ENCODE measurements at places on chromosomes 6 and 20. TPM values are rescaled to one million over a fixed set of nuclear protein-coding genes. Genes with fewer than 3 reads are reported as not detected.

DNA sequence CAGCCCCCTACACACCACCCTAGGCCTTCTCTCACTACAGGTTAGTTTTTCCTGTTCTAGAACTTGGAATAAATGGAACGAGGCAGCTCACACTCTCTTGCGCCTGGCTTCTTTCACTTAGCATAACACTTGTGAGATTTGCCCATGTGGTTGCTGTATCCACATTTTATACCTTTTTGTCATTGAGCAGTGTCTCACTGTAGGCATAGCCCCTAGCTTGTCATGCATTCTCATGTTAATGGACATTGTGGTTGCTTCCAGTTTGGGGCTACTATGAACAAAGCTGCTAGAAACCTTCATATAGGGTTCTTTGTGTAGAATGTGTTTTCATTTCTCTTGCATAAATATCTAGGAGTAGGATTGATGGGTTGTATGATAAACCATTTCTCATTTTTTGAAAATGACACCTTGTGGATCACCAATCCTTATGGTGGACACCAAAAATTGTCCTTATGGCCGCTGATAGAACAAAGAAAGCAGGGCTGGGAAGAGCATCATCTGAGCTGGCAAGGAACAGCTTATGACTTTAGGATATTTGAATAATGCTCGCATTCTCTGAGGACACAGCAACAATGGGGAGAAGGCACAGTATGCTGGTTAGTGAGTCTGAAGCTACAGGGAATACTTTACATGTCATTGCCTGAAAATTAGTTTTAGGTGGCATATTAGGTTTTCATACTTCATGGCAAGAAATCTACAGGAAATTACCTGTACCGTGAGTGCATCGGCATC is 9.8 kb upstream of the SLC22A23 start:
- H3K27ac ChIP-seq, result no peak overlapping the region
- peaks cover 2% of the 10 kb centered on the region for H3K4me1 ChIP-seq
- no peak overlapping the region for H3K4me3 ChIP-seq
- H3K27me3 ChIP-seq, result peaks cover 20% of the 10 kb centered on the region
- no peak for DNase-seq
- H3K36me3 ChIP-seq, result no peaks in the 10 kb centered on the region

DNA sequence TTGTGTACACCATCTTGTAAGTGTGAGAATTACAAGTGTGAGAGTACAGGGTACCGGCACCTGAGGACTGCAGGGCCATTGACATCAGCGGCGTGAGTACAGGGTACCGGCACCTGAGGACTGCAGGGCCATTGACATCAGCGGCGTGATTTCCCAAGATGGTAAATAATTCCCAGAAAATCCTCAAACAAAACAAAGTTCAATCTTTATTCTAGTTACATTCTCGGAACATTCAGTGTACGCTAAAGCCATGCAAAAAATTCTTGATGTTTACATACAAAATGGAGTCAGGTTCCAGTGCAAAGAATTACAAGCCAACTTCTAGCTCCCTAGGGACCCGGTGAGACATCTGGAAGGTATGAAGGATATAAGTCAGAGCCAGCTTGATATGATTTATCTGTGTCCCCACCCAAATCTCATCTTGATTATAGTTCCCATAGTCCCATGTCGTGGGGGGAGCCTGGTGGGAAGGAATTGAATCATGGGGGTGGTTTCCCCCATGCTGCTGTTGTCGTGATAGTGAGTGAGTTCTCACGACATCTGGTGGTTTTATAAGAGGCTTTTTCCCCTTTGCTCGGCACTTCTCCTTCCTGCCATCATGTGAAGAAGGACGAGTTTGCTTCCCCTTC is 172.7 kb downstream of the TTLL2 start:
- H3K4me1 ChIP-seq, result no peaks in the 10 kb centered on the region
- no peak overlapping the region for H3K4me3 ChIP-seq
- no peaks in the 10 kb centered on the region for H3K27me3 ChIP-seq
- no peaks in the 10 kb centered on the region for H3K36me3 ChIP-seq
- no peak for DNase-seq

DNA sequence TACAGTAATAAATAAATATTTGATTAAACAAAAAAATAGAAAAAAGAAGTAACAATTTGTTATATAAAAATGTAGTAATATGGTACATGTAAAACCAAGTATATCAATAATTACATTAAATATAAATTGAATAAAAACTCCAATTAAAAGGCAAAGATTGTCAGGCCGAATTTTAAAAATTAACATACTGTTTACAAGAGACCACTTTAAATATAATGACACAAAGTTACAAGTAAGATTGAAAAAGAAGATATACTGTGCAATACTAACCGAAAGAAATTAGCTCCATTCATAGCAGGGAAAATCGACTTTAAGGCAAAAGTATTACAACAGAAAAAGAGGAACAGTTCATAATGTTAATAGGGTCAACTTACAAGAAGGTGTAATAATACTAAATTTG is 571.5 kb upstream of the ARID1B start:
- no peaks in the 10 kb centered on the region for H3K36me3 ChIP-seq
- no peak for DNase-seq
- H3K4me3 ChIP-seq, result no peak overlapping the region
- no peak overlapping the region for H3K27ac ChIP-seq
- no peaks in the 10 kb centered on the region for H3K4me1 ChIP-seq
- H3K27me3 ChIP-seq, result no peaks in the 10 kb centered on the region

DNA sequence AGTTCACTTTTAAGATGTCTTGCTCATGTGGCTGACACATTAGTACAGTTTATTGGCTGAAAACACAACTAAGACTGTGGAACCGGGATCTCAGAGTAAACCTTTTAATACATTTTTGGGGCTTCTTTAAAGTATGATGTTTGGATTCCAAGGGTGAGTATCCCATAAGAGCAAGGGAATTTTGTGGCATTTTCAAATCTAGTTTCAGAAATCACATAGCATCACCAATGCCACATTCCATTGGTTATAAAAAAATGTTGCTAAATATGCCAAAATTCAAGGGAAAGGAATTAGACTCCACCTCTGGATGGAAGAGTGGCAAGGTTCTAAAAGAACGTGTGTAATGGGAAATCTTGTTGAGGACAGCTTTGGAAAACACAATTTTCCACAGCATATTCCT is 338.6 kb downstream of the COL12A1 start:
- no peaks in the 10 kb centered on the region for H3K36me3 ChIP-seq
- H3K4me1 ChIP-seq, result no peaks in the 10 kb centered on the region
- no peak for DNase-seq
- H3K27me3 ChIP-seq, result no peaks in the 10 kb centered on the region

DNA sequence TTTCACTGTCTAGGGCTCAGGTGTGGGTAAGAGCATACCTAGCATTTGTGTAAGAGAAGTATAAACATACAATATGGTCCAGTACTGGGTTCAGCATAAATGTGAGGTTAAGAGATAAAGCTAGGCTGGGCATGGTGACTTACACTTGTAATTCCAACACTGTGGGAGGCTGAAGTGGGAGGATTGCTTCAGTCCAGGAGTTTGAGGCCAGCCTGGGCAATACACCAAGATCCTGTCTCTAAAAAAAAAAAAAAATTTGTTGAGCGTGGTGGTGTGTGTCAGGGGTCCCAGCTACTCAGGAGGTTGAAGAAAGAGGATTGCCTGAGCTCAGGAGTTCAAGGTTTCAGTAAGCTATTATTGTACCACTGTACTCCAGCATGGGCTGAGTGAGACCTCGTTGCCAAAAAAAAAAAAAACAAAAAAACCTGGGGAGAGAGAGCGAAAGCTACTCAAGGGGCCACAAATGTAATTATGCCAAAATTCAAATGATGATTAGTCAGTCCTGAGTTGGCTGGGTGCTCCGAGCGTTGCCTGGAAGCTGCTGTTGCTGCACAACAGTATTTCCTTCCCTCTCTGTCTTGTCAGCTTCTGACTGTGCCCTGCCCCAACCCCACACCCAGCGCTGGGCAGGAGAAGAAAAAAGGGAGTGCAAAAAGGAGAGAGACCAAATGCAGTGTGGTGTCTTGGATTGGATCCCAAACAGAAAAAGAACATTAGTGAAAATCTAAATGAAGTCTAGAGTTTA is 24.0 kb downstream of the CMTR1 start:
- no peak overlapping the region for H3K27ac ChIP-seq
- DNase-seq, result no peak
- peaks cover 80% of the 10 kb centered on the region for H3K36me3 ChIP-seq
- no peak overlapping the region for H3K4me3 ChIP-seq
- no peaks in the 10 kb centered on the region for H3K27me3 ChIP-seq

DNA sequence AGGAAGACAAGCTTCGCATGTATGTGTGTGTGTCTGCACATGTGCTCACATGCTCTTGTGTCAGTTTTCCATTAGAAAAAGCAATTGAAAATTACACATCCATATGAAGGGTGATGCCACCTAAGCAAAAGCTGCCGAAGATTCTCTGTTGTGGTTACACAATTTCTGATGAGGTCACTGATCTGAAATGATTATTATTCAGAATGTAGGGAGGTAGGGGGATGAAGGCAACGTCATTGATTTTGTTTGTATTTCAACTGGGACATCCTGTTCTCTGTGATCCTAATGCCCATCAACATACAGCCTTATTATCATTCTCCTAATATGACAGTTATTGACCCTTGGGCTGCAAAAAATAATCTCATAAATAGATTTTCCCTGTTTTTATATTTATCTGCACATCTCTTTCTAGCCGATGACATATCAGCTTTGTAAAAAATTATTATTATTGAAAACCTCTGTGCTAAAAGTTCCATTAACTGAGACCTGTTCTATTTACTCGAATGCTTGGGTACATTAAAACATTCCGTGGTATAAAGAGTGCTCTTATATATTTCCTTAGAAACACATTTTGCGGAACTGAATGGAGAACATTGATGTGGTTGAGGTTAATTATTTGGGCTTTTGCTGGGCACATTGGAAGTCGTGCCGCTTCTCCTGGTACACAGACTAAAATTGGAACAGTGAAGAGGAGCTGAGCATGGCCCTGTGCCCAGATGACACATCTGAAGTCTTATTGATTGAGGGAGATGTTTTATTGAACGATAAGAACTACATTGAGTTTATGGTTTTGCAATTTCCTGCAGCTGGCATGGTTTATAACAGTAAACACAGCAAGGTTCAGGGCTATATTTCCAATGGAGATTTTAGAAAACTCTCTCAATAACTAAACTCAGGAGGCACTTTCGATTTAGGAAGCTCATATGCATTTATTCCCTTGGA is 51.3 kb downstream of the ZNF831 start:
- no peaks in the 10 kb centered on the region for H3K4me1 ChIP-seq
- no peak for DNase-seq
- H3K36me3 ChIP-seq, result no peaks in the 10 kb centered on the region
- no peak overlapping the region for H3K27ac ChIP-seq

DNA sequence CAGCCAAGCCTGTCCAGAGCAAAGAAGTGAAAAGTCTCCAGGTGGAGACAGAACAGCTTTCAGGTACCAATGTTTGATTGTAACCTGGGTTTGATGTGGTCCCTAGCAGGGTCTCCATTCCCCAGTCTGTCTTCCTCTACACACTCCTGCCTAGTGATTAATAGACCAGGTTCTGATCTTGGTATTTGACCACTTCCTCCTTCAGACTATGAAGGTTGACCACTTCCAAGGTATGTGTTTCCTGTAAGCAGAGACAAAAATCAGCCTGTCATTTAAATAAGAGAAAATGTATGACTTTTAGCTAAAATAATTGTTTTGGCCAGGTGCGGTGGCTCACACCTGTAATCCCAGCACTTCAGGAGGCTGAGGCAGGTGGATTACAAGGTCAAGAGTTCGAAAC is 41.8 kb upstream of the TOP1 start:
- H3K4me1 ChIP-seq, result peaks cover 29% of the 10 kb centered on the region
- no peak for DNase-seq
- H3K36me3 ChIP-seq, result no peaks in the 10 kb centered on the region
- no peak overlapping the region for H3K27ac ChIP-seq
- H3K4me3 ChIP-seq, result peak overlapping the region; percentile 4

GRCh38 chr6:45920819-45921511 is 94.7 kb downstream of the CLIC5 start:
- DNase-seq, result no peak
- H3K27ac ChIP-seq, result peak overlapping the region; percentile 94
- peaks cover 3% of the 10 kb centered on the region for H3K36me3 ChIP-seq

DNA sequence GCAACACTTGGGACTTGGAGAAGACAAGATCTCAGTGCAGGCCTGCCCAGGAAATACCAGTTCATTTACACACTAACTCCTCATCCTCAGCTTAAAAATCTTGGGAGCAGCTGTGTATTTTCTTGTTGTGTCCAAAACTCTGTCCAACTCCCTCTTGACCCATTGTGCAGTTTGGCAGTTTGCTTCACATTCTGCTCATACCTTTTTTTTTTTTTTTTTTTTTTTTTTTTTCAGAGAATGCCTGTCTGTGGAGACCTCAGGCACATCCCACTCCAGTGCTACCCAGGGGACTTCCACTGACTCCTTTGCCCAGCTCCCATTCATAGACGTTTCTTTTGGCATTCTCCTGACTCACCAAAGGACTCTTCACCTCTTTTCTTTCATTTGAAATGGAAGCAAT is 265.8 kb upstream of the TCF21 start:
- DNase-seq, result no peak
- no peak overlapping the region for H3K4me3 ChIP-seq
- H3K4me1 ChIP-seq, result no peaks in the 10 kb centered on the region
- H3K27me3 ChIP-seq, result no peaks in the 10 kb centered on the region
- H3K27ac ChIP-seq, result no peak overlapping the region
- H3K36me3 ChIP-seq, result no peaks in the 10 kb centered on the region

- H3K4me3 ChIP-seq, result no peak overlapping the region
- no peak for DNase-seq
- no peak overlapping the region for H3K27ac ChIP-seq
- no peaks in the 10 kb centered on the region for H3K4me1 ChIP-seq
- no peaks in the 10 kb centered on the region for H3K36me3 ChIP-seq
Observed at GRCh38 chr6:147859071-147859470, 350.6 kb downstream of the SAMD5 start.

Gene PSMB9
- 265 TPM for total RNA-seq

Gene ATP6V1G2
- total RNA-seq, result 0.82 TPM

Gene LIN28B
- 0.05 TPM for total RNA-seq

Gene PCK1
- total RNA-seq, result not detected

Gene RAET1G
- not detected for total RNA-seq

Gene LGSN
- total RNA-seq, result not detected

Gene FOXF2
- total RNA-seq, result not detected

Data from activated T-helper 2 cell treated with anti-CD3 and anti-CD28 coated beads, Interferon-gamma antibody, Interleukin-2, Interleukin-4, amounts not matched to agents 10 μg/mL and 5 μg/mL and 100 μg/mL, durations not matched to agents 14 hours and 24 hours and 36 hours (primary cell).